Activated B cell treated with CpG ODN at 0.5 μM for 24 hours (primary cell): ENCODE measurements at places on chromosomes 2 and 18. TPM values are rescaled to one million over a fixed set of nuclear protein-coding genes. Genes with fewer than 3 reads are reported as not detected.

FBXO15 gene
- total RNA-seq = 0.69 and 0.98 TPM in 2 replicates

UPP2 gene
- total RNA-seq = not detected in 2 replicates

GRCh38 chr2:241849616-241850543, 8.8 kb downstream of the PDCD1 start:
- no peak overlapping the region for H3K27ac ChIP-seq
- DNase-seq = no peak
- H3K27me3 ChIP-seq = no peaks in the 10 kb centered on the region
- H3K4me1 ChIP-seq = peaks cover 11% of the 10 kb centered on the region

- no peaks in the 10 kb centered on the region for H3K36me3 ChIP-seq
- no peak overlapping the region for H3K4me3 ChIP-seq
- H3K27ac ChIP-seq = no peak overlapping the region
- H3K27me3 ChIP-seq = no peaks in the 10 kb centered on the region
- DNase-seq = no peak
Observed at GRCh38 chr2:30963184-30963583, 155.9 kb upstream of the CAPN13 start.

DNA sequence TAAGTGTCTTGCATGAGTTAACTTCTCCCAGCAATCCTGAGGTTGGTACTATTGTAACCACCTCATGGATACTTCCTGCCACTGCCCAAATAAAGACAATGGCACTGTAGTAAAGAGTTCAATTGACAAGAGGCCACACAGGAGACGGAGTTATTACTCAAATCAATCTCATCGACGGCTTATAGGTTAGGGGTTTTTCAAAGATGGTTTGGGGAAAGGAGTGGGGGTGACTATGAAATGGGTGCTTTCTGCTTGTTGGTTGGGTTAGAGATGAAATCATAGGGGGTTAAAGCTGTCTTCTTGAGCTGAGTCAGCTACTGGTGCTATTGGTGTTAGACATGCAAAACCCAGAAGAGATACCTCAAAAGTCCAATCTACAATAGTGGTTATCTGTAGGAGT, 1258.0 kb upstream of the ZEB2 start:
- no peaks in the 10 kb centered on the region for H3K4me1 ChIP-seq
- no peak overlapping the region for H3K27ac ChIP-seq
- no peaks in the 10 kb centered on the region for H3K27me3 ChIP-seq
- no peaks in the 10 kb centered on the region for H3K36me3 ChIP-seq
- H3K4me3 ChIP-seq = no peak overlapping the region
- DNase-seq = no peak

DNA sequence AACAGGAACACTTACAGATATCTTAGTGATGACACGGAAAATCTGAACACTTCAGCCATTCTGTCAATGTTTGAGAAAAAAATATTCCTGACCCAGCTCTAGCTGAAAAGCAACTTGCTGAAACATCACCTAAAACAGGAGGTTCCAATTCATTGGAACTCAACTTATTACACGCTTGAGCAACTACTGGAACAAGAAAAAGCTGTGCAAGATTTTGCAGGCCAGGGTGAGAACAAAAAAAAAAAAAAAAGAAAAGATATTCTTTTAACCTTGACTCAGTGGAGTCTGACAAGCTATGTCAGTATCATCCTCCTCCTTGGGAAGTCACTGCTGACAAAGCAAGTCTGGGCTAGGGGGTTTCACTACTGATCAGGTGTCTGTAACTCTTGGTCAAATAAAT, 351.0 kb downstream of the SS18 start:
- no peak overlapping the region for H3K27ac ChIP-seq
- DNase-seq = no peak
- H3K4me1 ChIP-seq = no peaks in the 10 kb centered on the region
- peaks cover 7% of the 10 kb centered on the region for H3K27me3 ChIP-seq
- no peak overlapping the region for H3K4me3 ChIP-seq

DNA sequence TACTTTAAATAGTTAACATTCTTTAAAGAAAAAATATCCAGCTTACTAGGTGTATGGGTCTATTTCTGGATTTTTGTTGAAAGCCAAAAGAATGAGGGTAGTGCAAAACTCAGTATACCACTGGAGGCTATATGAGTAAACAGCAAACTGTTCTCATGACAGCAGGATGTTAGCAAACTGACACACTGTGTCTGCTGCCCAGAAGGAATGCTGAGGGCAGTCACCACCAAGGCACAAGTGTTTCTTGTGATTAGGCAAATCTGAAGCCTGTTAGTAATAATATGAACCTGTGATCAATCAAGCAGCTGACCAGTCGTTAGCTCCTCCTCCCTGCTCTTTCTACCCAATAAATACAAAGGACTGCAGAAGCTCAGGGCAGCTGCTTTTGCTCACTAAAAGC, 50.5 kb upstream of the SULT1C3 start:
- no peak overlapping the region for H3K27ac ChIP-seq
- H3K4me3 ChIP-seq = no peak overlapping the region
- H3K27me3 ChIP-seq = peaks cover 4% of the 10 kb centered on the region
- H3K36me3 ChIP-seq = no peaks in the 10 kb centered on the region
